ENCODE measurements at places on chromosomes 4 and X.

DNA sequence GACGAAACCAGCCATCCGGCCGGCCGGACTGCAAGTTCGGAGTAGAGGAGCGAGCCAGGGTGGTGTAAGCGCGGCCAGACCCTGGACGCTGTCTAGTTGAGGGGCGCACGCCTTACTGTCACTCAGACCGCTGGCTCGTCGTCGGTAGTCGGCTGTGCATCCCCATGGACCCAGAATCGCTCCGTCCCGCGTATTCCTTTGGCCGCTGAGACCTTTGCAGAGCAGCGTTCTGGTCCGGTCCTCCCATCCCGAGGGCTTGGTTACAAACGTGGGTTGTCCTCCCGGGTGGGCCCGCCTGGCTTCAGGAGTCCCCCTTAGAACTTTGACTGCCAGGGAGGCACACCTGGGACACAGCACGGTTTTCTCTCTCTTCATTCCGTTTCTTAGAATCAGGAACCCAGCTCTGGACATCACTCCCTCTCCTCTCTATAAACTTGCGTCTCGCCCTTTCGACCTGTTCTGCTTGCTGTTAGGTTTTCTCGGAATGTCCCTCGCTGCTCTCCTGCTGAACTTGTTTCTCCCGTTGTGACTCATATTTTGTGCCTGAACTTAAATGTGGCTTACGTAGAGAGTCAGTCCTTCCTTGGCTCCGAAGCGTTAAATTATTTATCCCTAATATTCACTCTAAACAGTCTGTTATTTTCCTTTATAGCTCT lies 672 bp downstream of the PGM2 start:
- DNase-seq = no peak

GRCh38 chrX:115367455-115367854 lies 77.9 kb downstream of the LUZP4 start:
- no peak for DNase-seq

DNA sequence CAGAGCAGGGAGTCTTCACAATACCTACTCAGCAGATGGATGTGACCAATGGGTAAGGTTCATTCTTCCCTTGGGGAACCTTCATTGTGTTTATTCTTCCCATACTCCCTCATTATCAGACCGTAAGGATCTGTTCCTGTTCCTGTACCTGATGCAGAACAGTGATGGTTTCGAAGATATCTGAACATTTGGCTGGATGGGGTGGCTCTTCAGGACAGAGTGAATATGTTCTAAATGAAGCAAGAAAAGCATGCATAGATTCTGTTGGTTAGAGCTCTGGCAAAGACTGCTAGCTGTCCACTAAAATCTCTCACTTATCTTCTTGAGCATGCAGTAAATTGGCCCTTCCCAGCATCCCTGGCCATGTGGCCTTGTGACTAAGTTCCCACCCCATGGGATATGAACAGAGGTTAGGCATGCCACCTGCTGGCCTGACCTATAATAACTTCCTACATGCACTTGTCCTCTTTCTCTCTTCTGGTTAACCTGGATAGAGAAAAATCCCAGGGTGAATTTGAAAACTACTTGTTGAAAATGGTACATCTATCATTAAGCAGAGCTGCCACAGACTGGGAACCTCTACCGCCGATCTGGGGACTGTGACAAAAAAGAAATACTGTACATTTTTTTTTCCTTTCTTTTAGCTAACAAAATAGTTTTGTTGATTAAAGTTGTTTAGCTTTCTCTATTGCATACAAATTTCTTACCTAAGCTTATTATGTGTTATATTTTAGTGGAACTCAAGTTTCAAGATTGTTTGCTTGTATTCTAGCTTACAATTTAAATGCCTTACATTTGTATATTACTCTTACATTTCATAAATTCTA lies 60.0 kb upstream of the BANK1 start:
- DNase-seq = peak; percentile 1

- DNase-seq = no peak
These were observed 202.2 kb upstream of the GPRIN3 start for GRCh38 chr4:89509708-89510281.
